Activated CD4-positive, alpha-beta memory T cell treated with anti-CD3 and anti-CD28 coated beads for 36 hours (primary cell): ENCODE measurements at places on chromosomes 1 and 21.
A peak's percentile ranks its signal among the peaks of the same experiment; 100 is the strongest.

GRCh38 chr21:45378258-45378966, 26.6 kb upstream of the COL18A1 start:
- no peak for DNase-seq

GRCh38 chr1:66285618-66286270, 248.2 kb upstream of the SGIP1 start:
- no peak for DNase-seq

DNA sequence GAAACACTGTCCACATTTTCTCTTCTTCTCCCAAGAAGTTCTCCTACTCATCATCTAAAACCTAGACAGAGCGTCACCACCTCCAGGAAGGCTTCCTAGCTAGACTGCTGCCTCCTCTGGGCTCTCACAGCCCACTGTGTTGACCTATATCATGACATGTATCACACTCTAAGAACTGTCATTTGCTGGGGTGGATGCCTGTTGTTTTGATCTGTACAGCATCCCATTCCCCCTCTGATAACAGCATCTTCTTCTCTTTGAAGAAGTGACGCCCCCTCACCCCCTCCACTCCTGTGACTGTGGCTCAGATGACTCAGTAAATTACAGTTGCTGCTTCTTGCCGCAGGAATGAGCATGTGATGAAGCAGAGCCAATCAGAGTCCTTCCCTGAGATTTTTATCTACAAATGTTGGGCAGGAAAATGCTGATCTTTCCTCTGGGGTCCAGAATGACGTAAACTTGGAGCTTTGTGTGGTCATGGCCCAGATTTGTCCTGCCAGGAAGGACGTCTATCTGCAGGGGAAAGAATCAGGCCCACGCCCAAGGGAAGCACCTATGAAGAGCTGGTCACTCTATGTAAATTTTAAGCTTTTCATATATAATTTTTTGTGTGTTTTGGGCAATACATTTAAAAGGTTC, 28.0 kb upstream of the FOXO6 start:
- DNase-seq = peak; percentile 49

- DNase-seq = no peak
Measured at GRCh38 chr21:18759267-18759666, 355.7 kb upstream of the TMPRSS15 start.

GRCh38 chr21:33897098-33897497, 18.5 kb downstream of the ATP5PO start:
- DNase-seq = no peak
